SHP77 (cell line): ENCODE measurements at places on chromosomes 2 and 18.

DNA sequence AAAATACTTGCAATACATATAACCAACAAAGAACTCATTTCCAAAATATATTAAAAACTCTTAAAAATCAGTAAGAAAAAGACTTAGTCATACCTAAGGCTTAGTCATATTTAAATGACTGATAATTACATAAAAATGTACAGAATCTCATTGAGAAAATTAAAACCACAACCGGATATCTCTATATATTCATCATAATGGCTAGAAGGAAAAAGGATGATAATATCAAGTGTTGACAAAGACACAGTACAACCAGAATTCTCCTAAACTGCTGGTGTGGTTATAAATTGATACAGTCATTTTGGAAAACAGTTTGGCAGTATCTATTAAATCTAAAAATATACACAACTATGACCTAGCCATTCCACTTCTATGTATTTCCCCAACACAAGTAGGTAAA lies 27.1 kb upstream of the IHH start:
- no peak for DNase-seq

- no peak for DNase-seq
Observed at GRCh38 chr2:127153691-127154158, 46.8 kb upstream of the BIN1 start.

- no peak for DNase-seq
Observed at GRCh38 chr18:30486856-30487255, 555.7 kb downstream of the DSC3 start.

- DNase-seq: no peak
Observed at GRCh38 chr2:1661891-1662605, 82.3 kb downstream of the PXDN start.

- no peak for DNase-seq
Observed at GRCh38 chr18:61589724-61590065, 256.5 kb downstream of the CDH20 start.

DNA sequence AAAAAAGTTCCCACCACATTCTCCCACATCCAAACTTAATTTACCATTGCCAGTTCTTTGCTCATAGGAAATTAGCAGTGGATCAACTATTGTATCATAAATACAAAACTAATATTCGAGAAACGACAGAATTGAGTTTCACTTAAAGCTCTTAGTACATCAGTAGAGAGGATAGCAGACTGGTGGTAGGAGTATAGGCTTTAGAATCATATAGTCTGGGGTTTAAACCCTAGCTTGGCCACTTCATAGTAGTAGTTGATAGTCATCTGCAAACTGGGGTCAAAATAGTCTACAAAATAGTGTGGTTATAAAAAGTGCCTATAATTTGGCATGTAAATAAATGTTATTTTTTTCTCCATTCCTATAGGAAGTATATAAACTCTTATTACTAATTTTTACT lies 30.9 kb downstream of the PIK3C3 start:
- no peak for DNase-seq
